ENCODE measurements at places on chromosomes 2 and 18.

DNA sequence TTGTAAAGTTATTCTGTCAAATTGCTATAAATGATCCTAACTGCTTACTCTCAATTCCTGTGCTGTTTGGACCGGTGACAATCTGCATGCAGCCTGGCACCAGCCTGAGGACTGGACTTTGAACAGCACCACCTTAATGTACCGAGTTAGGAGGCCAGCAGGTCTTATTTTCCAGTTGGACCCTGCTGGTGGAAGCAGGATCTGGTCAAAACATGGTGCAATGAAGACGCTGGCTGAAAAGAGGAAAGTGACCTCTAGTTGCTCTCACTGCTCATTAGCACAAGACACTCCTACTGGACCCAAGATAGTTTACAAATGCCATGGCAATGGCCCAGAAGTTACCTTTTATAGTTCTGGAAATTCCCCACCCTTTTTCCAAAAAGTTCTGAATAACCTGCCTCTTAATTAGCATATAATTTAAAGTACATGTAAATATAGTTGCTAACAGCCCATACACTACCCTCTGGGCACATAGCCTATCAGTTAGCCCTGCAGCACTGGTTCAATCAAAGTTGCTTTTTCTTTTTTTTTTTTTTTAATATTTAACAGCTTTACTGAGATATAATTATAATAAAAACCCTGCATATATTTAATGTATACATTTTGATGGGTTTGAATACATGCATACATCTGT, 35.8 kb downstream of the RBKS start:
- no peak for DNase-seq

- DNase-seq, result no peak
These were observed 288.7 kb downstream of the MBD2 start for GRCh38 chr18:53935803-53936202.

DNA sequence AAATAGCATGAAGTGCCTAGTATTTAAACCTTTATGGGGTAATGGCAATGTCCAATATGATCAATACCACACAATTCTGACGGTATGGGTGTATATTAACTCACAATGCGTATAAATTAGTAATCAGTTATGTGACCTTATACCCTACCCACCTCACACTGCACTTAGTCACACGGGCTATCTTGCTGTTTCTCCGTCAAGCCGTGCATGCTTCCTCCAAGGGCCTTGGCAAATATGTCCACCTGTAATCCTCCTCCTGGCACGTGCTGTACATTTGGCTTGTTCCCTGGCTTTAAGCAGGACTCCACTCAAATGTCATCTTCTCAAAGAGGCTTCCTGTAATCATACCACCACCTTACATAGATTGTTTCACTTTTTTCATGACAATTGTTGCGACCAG, 12.2 kb downstream of the TNFRSF11A start:
- DNase-seq, result no peak

- DNase-seq, result no peak
These were observed 20.7 kb upstream of the CNRIP1 start for GRCh38 chr2:68340226-68341061.
